ENCODE measurements at places on chromosomes 2 and 18.

GRCh38 chr2:168253379-168253778, 6.0 kb upstream of the STK39 start:
- no peak for DNase-seq

GRCh38 chr2:11160731-11161455, 5.6 kb downstream of the SLC66A3 start:
- DNase-seq, result no peak

DNA sequence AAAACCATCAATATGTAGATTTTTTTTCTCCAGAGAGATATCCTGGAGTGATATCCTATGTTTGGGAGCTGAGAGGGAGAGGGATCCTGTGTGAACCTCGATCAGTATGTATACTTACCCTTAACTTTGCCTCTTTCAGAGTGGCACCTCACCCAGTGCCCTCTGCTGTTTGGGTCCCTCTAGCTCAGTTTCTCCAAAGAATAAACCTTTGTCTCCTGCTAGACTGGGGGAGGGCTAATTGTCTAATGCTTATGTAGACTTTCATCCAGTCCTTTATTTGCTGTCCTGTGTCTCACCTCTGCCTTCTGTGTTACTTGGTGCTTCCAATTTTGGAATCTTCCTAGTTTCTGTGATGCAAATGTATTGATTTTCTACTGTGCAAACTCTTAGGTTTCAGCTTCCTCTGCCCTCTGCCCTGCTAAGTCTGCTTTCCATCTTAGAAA, 48.4 kb downstream of the MTX2 start:
- no peak for DNase-seq

DNA sequence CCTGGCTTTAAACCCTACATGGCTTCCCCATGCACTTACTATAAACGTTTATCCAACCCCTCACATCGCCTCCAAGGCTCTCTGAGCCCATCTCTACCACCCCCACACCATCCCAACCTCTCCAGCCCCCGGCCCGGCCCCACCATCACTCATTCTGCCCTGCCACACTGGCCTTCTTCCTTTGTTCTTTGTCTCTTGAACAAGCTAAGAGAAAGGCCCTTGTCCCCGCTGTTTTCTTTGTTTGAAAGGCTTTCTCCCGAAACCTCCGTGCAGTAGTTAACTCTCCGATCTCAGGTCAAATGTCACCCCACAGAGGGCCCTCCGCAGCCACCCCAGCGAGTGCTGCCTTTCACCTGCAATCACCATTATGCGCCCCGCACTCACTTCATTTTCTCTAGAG, 100.4 kb downstream of the AFF3 start:
- no peak for DNase-seq

DNA sequence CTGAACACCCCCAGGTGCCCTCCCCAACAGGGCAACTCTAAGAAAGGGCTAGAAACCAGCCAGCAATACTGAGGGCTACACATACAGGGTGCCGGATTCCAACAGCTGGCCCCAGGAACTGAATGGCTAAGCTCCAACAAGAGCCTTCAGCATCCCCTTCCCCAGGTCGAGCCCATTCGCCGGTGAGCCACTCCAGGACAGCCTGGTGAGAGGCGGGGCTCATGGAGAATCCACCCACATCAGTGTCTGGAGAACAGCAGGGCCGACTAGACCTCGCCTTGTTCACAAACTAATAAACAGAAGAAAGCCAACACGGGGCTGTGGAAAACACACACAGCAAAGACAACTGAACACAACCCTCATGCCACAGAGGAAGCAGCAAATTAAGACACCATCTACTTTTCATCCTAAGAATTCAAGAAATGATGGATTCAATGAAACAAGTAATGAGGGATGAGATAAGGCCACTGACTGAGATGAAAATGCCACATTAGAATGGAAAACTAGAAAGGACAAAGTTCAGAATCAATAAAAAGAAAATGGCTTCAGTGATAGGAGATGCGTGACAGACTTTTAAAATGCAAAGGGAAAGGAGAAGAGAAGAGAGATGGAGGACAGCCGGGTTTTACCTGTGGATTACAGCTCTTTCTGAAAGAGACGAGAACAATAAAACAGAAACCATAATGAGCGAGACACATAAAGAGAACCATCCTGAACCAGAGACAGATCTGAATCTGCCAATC, 8.2 kb downstream of the PER2 start:
- DNase-seq, result no peak

- DNase-seq, result no peak
Observed at GRCh38 chr18:69874058-69874457, 73.6 kb downstream of the CD226 start.

Data from common myeloid progenitor, CD34-positive (primary cell).